ENCODE measurements at places on chromosomes 13 and 19.

GRCh38 chr13:106376401-106377112 lies 158.9 kb downstream of the EFNB2 start:
- no peak for DNase-seq

DNA sequence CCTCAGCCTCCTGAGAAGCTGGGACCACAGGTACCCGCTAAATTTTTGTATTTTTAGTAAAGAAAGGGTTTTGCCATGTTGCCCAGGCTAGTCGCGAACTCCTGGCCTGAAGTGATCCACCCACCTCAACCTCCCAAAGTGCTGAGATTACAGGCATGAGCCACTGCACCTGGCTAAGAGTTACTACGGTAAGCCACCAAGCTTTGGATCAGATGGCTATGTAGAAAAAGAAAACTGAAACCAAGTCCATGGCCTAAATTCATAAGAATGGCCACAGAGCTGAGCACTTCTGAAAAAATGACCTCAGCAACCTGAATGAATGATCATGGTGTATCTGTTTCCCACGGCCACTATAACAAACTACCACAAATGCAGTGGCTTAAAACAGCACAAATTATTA lies 9.4 kb downstream of the OPA3 start:
- DNase-seq: no peak

- DNase-seq: no peak
These were observed 53.9 kb downstream of the COG3 start for GRCh38 chr13:45518525-45519245.

GRCh38 chr13:25881971-25882451 lies 169.8 kb downstream of the SHISA2 start:
- DNase-seq: peak; percentile 39

DNA sequence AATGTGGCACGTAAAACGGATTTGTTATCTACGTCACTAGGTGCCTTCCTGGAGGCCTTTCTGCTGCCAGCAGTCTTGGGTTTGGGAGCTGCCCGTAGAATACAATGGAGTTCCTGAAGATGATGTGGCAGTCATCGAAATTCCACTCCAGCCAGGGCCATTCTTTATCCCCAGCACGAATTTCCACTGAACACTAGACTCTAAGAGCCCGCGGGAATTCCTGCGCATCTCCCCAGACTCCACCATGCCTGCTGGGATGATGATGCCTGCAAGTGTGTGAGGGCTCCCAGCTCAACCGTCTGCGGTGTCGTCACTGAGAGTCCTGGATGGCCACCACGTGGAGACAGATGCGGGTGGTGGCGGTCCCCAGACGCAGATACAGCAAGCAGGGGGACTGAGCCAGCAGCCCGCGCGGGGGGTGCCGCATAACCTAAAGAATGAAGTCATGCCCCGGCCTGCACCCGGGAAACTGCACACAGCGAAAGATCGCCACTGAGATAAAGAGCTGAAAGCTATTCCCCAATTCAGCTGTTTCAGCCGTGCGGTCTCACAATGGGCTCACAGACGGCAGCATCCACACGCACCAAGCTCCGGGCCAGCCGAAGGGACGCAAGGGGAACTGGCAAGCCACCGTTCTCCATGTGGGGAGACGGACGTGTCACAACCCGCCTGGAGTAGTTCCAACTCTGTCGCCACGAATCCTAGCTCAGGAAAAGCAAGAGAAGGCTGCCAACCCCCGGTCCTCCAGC lies 41.1 kb downstream of the COL4A1 start:
- no peak for DNase-seq

- peak; percentile 13 for DNase-seq
These were observed 96.6 kb downstream of the ELF1 start for GRCh38 chr13:40922437-40923040.

- DNase-seq: no peak
These were observed 12.2 kb upstream of the ADGRE1 start for GRCh38 chr19:6875218-6875617.

DNA sequence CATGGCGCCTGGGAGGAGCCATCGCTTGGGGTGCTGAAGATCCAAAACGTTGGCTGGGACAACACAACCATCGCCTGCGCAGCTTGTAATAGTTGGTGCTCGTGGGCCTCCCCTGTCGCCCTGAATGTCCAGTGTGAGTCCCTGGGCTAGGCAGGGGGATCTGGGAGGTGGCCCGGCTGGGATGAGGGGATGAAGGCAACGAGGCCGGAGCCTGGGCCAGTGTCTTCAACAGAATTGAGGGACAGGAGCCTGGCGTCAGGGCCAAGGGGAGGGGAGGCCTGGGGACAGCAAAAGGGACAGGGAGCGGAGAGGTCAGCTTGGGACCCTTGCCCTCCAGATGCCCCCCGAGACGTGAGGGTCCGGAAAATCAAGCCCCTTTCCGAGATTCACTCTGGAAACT lies 6.7 kb upstream of the FFAR1 start:
- no peak for DNase-seq

- no peak for DNase-seq
These were observed 34.3 kb upstream of the IL17D start for GRCh38 chr13:20669162-20669561.

DNA sequence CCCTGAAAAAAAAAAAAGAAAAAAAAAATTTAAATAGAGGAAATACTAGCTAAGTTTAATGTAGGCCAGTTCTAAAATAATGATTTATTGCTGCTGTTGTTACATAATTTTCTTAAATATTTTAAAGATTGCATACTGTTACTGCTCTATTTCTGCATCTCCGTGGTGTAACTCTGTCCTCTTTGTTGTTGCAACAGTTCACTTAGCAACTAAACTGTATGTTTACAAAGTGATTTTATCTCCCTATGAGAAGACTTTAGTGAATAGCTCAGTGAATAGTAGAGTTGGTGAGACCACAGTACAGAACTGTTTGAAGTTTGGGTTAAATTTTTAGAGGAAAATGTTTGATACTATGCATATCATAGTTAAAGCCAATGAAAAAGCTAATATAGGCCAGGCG lies 19.4 kb downstream of the BRCA2 start:
- DNase-seq: no peak

GRCh38 chr19:16281743-16282142 lies 42.9 kb upstream of the KLF2 start:
- DNase-seq: no peak

DNA sequence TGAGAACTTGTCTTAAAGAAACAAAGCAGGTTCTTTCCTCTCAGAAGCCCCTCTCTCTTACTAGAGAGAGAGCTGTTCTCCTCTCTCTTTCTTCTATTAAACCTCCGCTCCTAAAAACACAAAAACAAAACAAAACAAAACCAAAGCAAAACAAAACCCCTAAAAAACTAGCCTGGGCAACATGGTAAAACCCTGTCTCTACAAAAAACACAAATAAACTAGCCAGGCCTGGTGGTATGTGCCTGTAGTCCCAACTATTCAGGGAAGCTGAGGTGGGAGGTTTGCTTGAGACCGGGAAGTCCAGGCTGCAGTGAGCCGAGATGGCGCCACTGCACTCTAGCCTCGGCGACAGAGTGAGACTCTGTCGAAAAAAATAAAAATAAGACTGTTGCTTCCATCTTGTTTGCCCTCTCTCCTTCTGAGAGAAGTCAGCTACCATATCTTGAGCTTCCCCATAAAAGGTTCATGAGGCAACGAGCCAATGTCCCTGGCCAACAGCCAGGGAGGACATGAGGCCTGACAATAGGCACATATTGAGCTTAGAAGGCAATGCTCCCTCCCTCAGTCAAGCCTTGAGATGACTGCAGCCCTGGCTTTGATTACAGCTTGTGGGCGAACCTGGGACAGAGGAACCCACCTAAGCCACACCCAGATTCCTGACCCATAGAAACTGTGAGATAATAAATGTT lies 17.5 kb upstream of the FLT3 start:
- no peak for DNase-seq

DNA sequence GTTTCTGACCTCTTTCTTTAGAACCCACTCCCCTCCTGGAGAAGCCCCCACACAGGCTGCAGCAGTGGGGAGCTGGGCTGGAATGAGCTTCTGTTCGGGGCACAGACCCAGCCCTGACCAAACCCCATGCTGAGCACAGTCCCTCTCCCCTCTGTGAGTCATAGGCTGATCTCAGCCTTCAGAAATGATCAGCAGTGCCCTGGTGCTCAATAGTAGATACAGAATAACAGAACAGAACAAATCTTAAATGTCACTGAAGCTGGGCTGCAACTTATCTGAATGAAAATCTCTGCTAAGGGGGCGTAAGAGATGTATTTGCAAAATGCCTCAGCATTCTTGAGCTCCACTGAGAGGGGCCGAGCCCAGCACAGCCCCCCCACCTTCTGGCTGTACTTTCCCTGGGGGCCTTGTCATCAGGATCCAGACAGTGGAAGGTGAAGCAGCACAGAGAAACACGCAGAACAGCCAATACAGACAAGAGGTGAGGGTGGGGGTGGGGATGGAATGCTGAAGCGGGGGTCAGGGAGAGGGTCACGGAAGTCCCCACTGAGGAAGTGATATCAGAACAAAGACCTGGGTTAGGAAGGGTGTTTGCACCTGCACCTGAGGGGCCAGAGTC lies 9.9 kb downstream of the ZNF665 start:
- no peak for DNase-seq

DNA sequence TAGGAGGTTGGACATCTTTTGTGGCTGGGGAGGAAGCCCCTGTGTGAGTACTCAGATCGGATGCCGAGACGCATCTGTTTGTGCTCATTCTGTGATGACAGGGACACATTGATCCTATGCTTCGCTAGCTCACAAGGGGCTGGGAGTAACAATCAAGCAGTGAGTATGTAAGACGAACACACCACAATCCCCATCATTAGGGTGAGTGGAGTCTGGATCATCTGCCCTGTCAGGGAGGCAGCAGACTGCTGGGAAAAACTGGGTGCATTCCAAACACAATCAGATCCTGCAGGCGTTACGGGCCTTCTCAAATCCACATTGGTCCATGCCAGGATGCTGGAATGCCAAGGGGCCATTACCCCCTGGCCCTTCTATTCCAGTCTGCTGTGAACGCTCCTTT lies 64.1 kb upstream of the TSHZ3 start:
- no peak for DNase-seq

- DNase-seq: peak; percentile 92
These were observed 33.1 kb downstream of the CEBPG start for GRCh38 chr19:33406521-33407139.

- DNase-seq: peak; percentile 70
These were observed 2.3 kb downstream of the PODNL1 start for GRCh38 chr19:13935765-13936510.

DNA sequence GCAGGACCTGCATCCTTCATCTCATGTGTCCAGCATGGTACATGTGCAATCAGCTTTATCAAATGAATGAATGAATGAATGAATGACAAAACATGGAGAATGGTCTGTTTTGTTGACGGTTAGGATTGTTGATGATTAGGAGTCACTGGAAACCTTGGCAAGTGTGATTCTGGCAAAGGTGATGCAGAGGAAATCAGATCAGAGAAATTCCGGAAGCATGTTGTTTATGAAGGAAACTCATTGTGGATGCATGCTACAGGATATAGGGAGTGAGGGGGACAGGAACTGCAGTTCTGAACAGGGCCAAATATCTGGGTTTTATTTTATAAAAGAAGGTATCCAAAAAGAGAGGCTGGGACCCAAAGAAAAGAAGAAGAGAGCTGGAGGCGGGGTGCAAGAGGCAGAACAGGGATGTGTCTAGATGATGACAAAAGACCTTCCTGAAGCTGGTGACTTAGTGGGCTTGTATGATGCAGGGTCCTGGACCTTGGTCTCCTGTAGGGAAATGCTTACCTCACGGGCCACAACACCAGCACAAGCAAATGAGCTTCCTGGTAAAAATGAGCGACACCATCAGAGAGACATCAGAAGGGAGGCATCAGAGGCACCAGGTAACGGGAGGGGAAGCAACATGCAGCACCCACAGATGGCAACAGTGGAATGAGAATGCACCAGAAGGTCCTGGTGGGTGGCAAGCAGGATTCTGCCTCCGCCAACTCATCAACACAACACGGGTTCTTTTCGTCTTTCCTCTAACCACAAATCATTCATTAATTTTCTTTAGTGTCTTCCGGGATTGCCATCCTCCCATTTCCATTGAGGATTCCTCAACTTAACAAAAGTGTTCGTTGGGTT lies 159.6 kb downstream of the FOXO1 start:
- no peak for DNase-seq

DNA sequence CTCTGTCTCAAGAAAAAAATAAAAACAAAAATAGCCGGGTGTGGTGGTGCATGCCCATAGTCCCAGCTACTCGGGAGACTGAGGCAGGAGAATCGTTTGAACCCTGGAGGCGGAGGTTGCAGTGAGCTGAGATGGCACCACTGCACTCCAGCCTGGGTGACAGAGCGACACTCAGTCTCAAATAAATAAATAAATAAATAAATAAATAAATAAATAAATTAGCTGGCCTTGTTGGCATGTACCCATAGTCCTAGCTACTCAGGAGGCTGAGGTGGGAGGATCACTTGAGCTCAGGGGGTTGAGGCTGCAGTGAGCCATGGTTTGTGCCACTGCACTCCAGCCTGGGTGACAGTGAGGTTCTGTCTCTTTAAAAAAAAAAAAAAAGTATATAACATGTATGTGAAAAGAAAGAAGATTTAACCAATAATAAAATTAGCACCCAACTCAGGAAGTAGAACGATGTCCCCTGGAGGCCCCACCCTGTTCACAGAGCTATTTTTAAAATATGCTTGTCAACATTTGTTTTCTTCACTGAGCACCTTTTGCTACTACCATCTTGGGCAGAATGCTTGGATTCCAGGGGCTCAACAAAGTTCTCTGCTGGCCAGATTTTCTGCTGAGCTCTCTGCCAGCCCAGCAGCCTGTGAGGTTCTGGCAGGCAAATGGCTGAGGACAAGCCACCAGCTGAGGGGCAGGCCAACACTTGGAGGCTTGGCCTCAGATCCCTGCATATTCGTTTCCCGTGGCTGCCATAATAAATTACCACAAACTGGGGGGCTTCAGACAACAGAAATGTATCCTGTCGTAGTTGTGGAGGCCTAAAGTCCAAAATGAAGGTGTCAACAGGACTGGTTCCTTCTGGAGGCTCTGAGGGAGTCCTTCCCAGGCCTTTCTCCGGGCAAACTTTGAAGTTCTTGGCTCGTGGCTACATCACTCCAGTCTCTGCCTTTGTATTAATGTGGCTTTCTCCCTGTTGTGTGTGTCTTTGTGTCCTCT lies 5.2 kb downstream of the SLC25A42 start:
- no peak for DNase-seq

GRCh38 chr19:24141612-24142011 lies 54.6 kb downstream of the ZNF254 start:
- DNase-seq: no peak

DNA sequence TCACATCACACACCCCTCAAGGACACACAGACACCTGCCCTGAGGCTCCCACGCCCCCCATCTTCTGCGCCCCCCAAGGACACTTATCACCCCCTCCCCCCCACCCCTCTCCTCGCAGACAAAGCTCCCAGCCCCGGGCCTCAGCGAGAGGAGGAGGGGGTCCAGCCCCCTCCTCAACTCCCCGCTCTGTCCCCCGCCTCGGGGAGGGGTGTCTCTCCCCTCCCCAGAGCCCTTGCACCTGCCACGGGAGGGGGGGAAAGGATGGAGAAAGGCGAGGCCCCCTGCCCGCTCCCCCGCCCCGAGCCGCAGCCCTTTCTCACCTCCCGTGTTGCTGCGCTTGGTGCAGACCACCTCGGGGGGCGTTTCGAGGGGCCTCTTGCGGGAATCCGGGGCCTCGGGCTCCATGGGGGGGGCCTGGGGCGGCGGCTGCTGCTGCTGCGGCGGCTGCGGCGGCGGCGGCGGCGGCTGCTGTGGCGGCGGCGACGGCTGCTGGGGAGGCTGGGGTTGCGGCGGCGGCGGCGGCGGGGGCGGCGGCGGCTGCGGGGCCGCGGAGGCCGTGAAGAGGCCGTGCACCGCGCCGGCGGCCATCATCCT lies 621 bp downstream of the NOVA2 start:
- DNase-seq: peak; percentile 32

GRCh38 chr13:41621716-41622431 lies 164.5 kb downstream of the RGCC start:
- no peak for DNase-seq

GRCh38 chr13:59112221-59112718 lies 1051.5 kb downstream of the DIAPH3 start:
- no peak for DNase-seq

All from WTC11 (cell line).